ENCODE measurements at places on chromosomes 7 and 10. TPM values are rescaled to one million over a fixed set of nuclear protein-coding genes. Genes with fewer than 3 reads are reported as not detected.

SEMA3D gene
- 2.2 TPM for total RNA-seq

- H3K4me1 ChIP-seq: peaks cover 54% of the 10 kb centered on the region
- H3K27me3 ChIP-seq: no peaks in the 10 kb centered on the region
- no peak overlapping the region for H3K27ac ChIP-seq
Measured at GRCh38 chr7:24873944-24874343, 106.0 kb downstream of the OSBPL3 start.

GRCh38 chr10:78148961-78149612, 115.4 kb downstream of the RPS24 start:
- H3K27ac ChIP-seq: no peak overlapping the region
- peaks cover 11% of the 10 kb centered on the region for H3K27me3 ChIP-seq
- no peaks in the 10 kb centered on the region for H3K36me3 ChIP-seq
- no peaks in the 10 kb centered on the region for H3K4me1 ChIP-seq
- no peak for DNase-seq
- H3K4me3 ChIP-seq: no peak overlapping the region

GRCh38 chr7:40095695-40096327, 38.6 kb downstream of the MPLKIP start:
- peaks cover 24% of the 10 kb centered on the region for H3K4me1 ChIP-seq
- no peak for DNase-seq
- 0 out of 2 replicates have a peak overlapping the region, but pooled peaks have one; percentile 42 for H3K27ac ChIP-seq
- no peak overlapping the region for H3K4me3 ChIP-seq

GRCh38 chr7:20778063-20778721, 8.5 kb downstream of the SP8 start:
- peak; percentile 86 for DNase-seq
- peak overlapping the region; percentile 79 for H3K27ac ChIP-seq
- peaks cover 21% of the 10 kb centered on the region for H3K27me3 ChIP-seq
- peaks cover 7% of the 10 kb centered on the region for H3K36me3 ChIP-seq
- H3K4me1 ChIP-seq: peaks cover 79% of the 10 kb centered on the region
- H3K4me3 ChIP-seq: peak overlapping the region; percentile 77

DNA sequence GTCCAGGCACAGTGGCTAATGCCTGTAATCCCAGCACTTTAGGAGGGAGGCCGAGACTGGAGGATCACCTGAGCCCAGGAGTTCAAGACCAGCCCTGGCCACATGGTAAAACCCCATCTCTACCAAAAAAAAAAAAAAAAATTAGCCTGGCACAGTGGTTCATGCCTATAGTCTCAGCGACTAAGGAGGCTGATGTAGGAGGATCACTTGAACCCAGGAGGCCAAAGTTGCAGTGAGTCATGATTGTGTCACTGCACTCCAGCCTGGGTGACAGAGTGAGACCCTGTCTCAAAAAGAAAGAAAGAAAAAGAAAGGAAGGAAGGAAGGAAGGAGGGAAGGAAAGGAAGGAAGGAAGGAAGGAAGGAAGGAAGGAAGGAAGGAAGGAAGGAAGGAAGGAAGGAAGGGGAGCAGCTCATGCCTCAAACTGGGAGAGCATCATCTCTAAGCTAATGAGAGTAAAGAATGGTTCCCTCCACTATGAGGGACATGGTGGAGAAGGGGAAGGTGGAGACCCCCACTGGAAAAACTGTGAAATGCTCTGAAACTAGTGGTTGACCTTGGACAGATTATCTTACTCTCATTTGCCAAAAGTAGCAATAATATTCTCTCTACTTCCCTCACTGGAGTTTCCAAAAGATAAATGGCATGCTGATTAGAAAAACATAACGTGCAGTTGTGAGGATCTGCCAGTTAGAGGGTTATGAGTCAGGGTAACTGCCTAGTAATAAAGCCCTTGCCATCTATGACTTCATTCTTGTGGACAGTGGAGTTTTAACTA, 16.8 kb downstream of the GIMAP5 start:
- no peak overlapping the region for H3K27ac ChIP-seq
- H3K27me3 ChIP-seq: peaks cover 77% of the 10 kb centered on the region
- no peak overlapping the region for H3K4me3 ChIP-seq
- no peaks in the 10 kb centered on the region for H3K4me1 ChIP-seq

DNA sequence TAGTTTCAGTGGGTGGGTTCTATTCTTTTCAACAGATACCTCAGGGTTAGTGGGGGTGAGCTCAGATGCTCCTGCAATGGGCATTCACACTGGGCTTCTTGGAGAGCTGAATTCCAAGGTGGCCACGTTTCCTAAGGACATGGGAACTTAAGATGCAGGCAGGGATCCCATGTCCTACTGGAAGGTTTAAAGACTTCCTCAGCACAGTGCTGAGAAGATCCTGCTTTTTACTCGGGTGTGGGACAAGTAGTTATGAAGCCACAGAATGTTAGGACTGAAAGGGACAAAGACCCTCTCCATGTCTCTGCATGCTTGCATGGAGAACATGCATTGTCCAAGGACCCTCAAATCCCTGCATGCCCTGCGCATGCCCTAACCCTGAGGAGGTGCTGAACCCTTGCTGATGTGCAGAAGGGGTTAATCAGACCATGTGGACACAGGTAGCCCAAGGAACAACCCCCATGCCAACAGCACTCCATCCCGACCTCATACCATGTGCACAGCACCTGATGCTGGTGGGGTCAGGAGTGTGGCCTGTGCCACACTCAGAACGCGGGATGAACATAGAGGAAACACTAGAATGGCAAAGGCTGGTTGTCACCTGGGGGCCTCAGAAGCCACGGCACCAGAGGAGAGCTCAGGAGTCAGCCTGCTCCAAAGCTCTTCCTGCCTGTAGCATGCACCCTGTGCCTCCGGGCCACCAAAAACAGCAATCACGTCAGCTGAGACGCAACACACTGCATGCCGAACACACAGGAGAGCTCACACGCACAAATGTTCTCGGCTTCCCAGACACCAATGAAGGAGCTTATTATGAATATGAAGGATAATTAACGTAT, 15.2 kb downstream of the IL2RA start:
- H3K4me3 ChIP-seq: no peak overlapping the region
- no peak overlapping the region for H3K27ac ChIP-seq
- H3K36me3 ChIP-seq: no peaks in the 10 kb centered on the region
- peaks cover 7% of the 10 kb centered on the region for H3K4me1 ChIP-seq

- H3K27me3 ChIP-seq: no peaks in the 10 kb centered on the region
- no peak overlapping the region for H3K27ac ChIP-seq
- H3K4me3 ChIP-seq: no peak overlapping the region
- no peaks in the 10 kb centered on the region for H3K4me1 ChIP-seq
- no peaks in the 10 kb centered on the region for H3K36me3 ChIP-seq
Measured at GRCh38 chr10:36759141-36759805, 366.1 kb upstream of the ANKRD30A start.

ADRA2A gene
- total RNA-seq: 1.7 TPM

DNA sequence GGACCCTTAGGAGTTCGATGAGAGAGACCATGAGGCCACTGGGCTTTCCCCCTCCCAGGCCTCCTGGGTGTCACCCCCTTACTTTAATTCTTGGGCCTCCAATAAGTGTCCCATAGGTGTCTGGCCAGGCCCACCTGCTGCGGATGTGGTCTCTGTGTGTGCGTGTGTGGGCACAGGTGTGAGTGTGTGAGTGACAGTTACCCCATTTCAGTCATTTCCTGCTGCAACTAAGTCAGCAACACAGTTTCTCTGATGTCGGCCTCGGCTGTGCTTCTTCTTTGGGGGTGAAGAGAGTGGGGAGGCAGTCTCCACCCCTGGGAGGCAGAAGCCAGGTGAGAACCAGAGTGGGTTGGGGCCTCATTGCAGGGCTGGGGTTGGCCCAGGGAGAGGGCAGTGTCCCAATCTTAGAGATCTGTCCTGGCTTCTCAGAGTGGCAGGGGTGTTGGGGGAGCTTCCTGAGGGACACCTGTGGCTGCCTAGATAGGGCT, 1.5 kb downstream of the PVRIG start:
- H3K4me3 ChIP-seq: no peak overlapping the region
- H3K36me3 ChIP-seq: peaks cover 5% of the 10 kb centered on the region
- no peak overlapping the region for H3K27ac ChIP-seq
- no peak for DNase-seq

DNA sequence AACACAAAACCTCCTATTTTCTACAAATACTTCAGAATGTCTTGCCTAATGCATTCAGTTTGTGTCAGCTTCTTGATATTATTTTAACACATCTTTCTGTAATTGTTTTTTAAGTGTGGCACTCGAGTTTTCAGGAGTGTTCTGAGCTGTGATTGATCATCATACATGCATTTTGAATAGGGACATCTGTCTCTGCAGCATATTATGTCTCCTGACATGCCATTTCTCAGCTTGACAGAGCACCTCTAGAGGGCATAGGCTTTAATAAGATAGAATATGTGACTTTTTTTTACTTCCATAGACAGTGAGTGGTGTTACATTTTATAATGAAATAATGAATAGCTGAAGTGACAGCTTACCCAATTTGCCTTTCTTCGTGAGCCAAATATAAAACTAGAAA, 219.2 kb upstream of the HDAC9 start:
- DNase-seq: no peak
- no peak overlapping the region for H3K27ac ChIP-seq
- H3K27me3 ChIP-seq: no peaks in the 10 kb centered on the region
- H3K4me1 ChIP-seq: no peaks in the 10 kb centered on the region
- no peak overlapping the region for H3K4me3 ChIP-seq

DNA sequence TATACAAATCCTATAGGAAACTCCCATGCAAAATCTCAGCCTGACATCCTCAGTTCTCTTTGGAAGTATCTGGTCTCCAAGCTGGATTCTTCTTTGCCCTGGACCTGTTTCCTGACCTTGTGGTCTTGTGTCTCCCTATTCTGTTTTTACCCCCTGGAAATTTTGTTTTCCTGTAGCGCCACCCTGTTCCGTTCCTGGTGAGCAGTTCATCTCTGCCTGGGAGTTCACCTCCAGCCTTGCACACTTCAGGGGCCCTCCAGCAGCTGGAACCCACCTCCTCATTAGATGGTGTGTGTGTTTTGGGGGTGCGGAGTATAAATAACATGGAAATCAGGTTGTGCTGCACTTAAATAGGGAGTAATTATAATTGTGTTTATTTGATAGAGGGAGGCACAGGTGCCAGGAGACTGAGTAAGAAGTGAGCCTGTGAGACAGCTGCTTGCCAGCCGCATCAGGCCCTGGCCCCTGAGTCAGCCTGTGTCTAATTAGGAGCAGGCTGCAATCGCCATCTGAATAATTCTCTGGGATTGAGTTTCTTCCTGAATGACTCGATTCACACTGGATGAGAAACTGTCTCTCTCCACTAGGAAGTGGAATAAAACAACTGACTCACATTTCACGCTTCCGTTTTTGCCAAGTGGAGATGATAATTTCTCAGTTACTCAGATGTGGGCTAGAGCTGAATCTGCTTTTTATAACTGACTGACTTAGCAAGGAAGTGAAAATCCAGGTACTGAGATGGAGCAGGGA, 69.4 kb upstream of the HECTD2 start:
- no peak overlapping the region for H3K27ac ChIP-seq
- H3K27me3 ChIP-seq: no peaks in the 10 kb centered on the region
- H3K4me1 ChIP-seq: peaks cover 4% of the 10 kb centered on the region
- DNase-seq: no peak
- H3K4me3 ChIP-seq: no peak overlapping the region

CALCR gene
- 1.2 TPM for total RNA-seq

- no peak overlapping the region for H3K4me3 ChIP-seq
- no peak for DNase-seq
- peaks cover 7% of the 10 kb centered on the region for H3K36me3 ChIP-seq
- no peak overlapping the region for H3K27ac ChIP-seq
Measured at GRCh38 chr7:127768241-127768640, 116.2 kb downstream of the SND1 start.

CYP2C19 gene
- total RNA-seq: 0.09 TPM

- no peaks in the 10 kb centered on the region for H3K36me3 ChIP-seq
- H3K4me3 ChIP-seq: peak overlapping the region; percentile 33
- H3K27me3 ChIP-seq: peaks cover 99% of the 10 kb centered on the region
- no peak overlapping the region for H3K27ac ChIP-seq
Measured at GRCh38 chr10:100724531-100725027, 20.8 kb upstream of the PAX2 start.

DNA sequence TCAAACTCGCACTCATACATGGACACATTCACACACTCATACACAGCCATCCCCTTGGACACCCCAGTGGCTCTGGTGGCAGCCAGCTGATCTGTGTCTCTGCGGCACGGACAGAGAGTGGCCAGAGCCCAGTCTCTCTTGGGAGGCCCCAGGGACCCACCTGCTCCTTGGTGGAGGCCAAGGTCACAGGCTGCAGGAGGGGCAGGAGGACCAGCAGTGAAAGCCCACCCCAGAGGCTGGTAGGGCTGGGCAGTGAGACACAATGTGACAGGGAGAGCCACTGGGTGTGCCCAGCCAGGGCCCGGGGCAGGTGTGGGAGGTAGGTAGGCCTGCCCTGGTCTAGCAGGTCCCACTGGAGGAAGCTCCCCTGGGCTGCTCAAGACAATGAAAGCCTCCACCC, 18.5 kb downstream of the SHH start:
- peaks cover 38% of the 10 kb centered on the region for H3K27me3 ChIP-seq
- H3K27ac ChIP-seq: no peak overlapping the region
- no peaks in the 10 kb centered on the region for H3K4me1 ChIP-seq
- H3K36me3 ChIP-seq: no peaks in the 10 kb centered on the region

DNA sequence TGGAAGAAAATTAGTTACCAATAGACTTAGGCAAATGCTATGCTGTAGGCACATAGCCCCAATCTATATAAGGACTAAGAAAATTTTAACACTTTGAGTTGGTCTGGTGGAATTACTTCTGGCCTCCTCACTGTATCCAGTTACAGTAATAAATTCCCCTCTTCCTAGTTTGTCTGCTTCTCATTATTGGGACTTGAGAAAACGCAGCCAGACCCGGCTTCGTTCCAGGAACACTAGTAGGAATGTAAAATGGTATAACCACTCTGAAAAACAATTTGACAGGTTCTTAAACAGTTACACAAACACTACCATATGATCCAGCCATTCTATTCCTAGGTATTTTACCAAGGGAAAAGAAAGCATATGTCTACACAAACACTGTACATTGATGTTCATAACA, 150.2 kb downstream of the VPS50 start:
- no peak overlapping the region for H3K4me3 ChIP-seq
- H3K27ac ChIP-seq: no peak overlapping the region
- no peaks in the 10 kb centered on the region for H3K27me3 ChIP-seq
- H3K36me3 ChIP-seq: no peaks in the 10 kb centered on the region

CUZD1 gene
- 3.8 TPM for total RNA-seq

ZWINT gene
- 66.9 TPM for total RNA-seq

DNA sequence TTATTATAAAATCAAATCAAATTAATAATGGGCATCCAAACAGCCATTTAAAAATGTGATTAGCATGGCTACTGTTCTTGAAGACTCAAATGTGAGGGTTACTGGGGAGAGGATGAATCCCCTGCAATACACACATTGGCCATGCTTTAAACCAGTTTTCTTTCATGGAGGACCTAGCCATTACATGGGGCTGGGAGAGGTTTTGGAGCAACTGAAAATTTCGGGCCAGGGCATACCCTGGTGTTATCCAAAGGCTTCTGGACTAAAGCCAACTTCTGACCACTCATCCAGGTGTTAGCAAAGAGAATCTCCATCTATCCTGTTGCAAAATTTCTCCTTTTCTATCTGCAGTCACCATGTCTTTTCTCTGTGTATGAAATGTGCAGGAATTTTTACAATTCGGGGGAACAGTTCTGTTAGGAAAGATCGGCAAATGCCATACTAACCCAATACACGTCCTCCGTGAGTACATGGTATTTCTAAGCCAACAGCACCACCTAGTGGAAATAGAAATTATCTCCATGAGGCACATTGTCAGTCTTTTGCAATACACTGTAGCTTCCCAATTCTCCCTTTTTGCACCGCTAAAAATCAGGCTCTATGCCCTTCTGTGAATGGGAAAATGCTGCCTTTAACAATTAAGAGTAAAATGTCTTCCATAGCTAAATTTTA, 47.0 kb upstream of the ZNF107 start:
- no peak overlapping the region for H3K4me3 ChIP-seq
- peaks cover 76% of the 10 kb centered on the region for H3K36me3 ChIP-seq
- peaks cover 29% of the 10 kb centered on the region for H3K27me3 ChIP-seq
- no peak for DNase-seq
- H3K4me1 ChIP-seq: no peaks in the 10 kb centered on the region

- H3K36me3 ChIP-seq: peaks cover 2% of the 10 kb centered on the region
- peaks cover 6% of the 10 kb centered on the region for H3K4me1 ChIP-seq
- H3K4me3 ChIP-seq: no peak overlapping the region
Measured at GRCh38 chr7:42747044-42747443, 164.8 kb downstream of the C7orf25 start.

All from WTC11 (cell line).